Stimulated activated CD4-positive, alpha-beta T cell treated with anti-CD3 and anti-CD28 coated beads, Interleukin-15, amount 100 ng/mL, for 24 hours (primary cell): ENCODE measurements at places on chromosomes 5 and 9.

DNA sequence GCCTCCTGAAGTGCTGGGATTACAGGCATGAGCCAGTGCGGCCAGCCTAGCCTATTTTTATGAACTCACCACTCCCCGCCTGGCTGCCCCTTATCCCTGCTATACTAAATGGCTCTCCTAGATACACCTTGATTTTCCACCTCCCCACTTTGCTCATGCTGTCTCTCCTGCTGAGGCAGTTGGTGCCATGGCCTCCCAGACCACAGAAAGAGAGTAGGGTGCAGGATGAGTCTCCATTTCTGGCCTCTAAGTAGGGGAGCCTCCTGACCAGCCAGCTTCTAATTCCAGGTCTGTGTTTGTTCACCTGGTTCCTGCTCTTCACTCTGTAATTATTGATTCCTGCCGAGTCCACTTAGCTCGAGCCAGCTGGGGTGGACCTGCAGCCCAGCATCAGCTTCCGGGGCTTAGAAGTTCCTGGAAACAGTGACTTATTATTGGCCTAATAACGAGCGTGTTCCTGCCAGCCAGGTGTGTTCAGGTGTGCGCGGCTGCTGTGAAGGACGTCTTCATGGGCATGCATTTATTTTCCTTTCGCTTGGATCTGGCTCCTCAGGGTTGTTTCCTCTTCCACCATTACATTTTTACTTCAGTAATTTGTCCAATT lies 34.0 kb downstream of the ZNF618 start:
- no peak for DNase-seq

GRCh38 chr9:112839331-112839730 lies 51.3 kb downstream of the SLC46A2 start:
- no peak for DNase-seq

- no peak for DNase-seq
Observed at GRCh38 chr9:6123416-6123815, 92.2 kb upstream of the IL33 start.

- DNase-seq, result no peak
Observed at GRCh38 chr5:112276991-112277390, 142.1 kb downstream of the EPB41L4A start.

DNA sequence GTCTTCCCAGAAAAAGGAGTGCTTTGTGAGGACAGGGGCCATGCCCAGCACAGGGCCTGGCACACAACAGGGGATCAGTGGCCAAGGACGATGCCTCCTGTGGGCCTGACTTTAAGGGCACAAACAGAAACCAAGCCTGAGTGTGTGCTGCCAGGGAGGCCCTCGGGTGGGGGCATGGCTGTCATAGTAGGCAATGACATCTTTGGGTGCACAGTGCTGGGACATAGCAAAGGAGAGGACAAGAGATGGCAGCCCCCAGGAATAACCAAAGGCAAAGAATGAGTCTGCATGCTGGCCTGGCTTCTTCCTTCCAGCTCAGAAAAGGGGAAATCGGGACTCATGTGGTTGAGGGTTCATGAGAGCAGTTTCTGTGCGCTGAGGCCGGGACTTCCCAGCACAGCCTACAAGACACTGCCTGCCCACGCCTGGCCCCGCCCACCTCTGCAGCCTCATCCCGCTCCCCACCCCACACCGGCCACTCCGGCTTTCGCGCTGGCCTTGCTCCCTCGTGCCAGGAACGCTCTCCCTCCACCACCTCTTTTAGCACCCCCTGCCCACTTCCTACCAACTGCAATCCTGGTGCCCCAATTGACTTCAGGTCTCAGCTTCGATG lies 13.8 kb upstream of the LHX2 start:
- DNase-seq, result peak; percentile 60

GRCh38 chr5:55070968-55071367 lies 31.5 kb upstream of the GZMA start:
- DNase-seq, result no peak

GRCh38 chr9:89648247-89649000 lies 43.6 kb downstream of the GADD45G start:
- DNase-seq, result no peak

GRCh38 chr5:146051678-146052077 lies 53.7 kb downstream of the PLAC8L1 start:
- DNase-seq, result no peak

DNA sequence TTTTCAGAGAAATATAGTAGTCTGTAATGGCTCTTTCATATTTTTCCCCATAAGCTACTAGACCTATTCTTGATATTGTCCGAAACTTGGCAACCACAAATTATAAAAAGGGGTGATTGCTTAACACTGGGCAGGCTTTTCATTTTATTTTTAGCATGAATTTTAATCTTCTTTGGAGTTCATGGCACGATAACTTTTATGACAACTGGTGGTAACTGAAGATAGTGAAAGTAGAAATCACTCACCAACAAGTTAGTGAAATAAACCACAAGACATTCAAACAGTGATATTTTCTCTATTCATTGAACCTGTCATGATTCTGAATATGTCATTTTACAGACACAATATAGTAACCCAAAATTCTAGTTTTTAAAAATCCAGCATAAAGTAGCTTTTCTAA lies 213.9 kb downstream of the PRDM9 start:
- DNase-seq, result no peak

DNA sequence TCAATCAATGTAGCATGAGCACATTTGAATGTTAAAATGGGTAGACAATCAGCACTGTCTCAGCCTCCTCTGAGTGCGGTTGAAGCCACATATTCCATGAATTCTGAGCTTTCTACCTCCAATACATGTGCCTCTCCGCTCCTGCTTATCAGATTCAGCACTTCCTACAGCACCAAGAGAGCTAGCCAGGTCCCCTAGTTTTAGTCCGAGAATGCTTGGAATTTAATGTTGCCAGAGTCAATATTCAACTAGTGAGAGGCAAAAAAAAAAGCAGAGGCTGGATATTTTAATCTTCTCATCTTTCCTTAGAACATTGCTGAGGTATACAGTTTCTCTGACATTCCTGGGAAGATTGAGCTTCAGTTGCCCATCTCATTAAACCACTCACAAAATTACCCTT lies 1979.1 kb upstream of the CDH9 start:
- DNase-seq, result no peak

DNA sequence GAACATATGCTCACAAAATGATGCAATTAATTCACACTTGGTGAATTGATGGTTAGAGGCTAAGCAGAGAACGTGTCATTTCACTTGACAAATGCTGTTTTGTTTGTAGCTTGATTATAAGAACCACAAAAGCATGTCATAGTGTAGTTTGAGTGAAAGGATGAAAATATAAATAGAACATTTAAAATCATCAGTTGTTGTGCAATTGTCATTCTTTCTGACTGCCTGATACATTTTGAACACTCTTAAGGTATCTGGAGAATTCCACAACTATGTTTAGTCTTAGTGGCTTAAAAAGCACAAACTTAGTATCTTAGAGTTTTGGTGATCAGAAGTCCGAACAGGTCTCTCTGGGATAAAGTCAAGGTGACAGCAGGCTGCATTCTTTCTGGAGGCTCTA lies 129.4 kb downstream of the BASP1 start:
- DNase-seq, result no peak

DNA sequence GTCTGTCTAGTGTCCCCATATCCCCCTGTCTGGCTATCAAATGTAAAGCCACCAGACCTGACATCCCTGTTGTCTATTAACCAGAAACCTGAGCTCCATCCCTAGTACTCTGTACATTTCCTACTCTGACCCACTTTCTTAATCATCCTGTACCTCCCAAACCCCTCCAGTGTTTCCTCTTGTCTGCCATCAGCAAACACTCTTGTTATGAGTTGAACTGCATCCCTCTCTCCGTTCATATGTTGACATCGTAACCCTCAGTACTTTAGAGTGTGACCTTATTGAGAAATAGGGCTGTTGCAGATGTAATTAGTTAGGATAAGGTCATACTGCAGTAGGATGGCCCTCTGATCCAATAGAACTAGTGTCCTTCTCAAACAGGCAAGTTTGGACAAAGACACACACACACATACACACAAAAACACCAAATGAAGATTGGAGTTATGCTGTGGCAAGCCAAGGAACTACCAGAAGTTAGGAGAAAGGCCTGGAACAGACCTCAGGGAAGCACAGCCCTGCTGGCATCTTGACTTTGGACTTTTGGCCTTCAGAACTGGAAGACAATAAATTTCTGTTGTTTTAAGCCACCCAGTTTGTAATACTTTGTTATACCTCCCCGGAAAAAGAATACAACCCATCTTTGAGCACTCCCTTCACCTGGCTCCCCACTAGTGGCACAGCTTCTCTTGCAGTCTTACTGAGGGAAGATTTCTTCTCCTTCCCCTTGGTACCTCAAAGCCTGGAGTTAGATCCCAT lies 180.0 kb upstream of the PTGER4 start:
- no peak for DNase-seq

- DNase-seq, result no peak
Observed at GRCh38 chr5:122162100-122162638, 32.8 kb downstream of the ZNF474 start.

DNA sequence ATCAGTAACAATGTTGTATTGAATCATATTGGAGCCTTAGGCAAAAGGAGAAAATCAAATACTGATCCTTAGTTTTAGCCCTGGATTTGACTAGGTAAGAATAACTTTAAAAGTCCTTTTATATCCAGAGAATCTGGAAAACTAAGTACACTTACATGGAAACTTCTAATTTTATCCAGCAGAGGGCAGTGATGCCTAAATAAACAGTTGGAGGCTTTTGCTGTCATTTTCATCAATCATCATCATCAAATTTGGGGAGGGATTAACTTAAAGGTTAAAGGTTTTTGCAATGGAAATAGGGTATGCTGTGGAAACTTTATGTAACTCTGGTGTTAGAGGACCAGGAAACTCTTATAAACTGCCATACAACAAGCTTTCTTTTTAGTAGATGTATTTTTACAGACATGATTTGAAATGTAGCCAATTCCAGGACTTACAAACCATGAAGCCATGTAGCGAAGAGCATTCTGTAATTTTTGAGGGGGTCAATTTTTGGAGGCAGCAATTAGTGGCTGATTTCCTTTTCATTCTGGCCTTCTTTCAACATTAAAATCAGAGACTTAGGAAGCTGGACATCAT lies 112.7 kb downstream of the OSTF1 start:
- no peak for DNase-seq

- DNase-seq, result no peak
Observed at GRCh38 chr9:118038713-118039112, 334.5 kb downstream of the TLR4 start.

- no peak for DNase-seq
Observed at GRCh38 chr9:134983506-134984371, 66.0 kb upstream of the FCN1 start.

GRCh38 chr5:107671742-107672210 lies 1.0 kb upstream of the EFNA5 start:
- no peak for DNase-seq

- DNase-seq, result no peak
Observed at GRCh38 chr5:76874088-76874581, 24.3 kb downstream of the S100Z start.

DNA sequence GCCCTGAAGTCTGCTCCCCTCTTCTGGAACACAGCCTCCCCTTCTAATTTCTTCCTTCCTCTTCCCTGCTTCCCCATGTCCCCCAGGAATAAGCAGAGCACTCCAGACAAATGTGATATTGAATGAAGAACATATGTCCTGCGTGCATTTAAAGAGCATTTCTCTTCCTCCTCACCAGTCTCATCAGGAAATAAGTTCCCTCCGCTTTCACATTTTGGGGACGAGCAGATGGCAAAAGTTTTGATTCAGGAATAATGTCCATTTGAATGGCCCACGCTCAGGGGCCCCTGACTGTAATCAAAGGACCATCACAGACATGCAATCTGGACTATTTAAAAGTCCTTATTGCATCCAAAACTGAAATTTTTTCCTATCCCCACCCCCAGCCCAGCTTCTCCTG lies 316.1 kb downstream of the CDK5RAP2 start:
- DNase-seq, result no peak

- no peak for DNase-seq
Observed at GRCh38 chr5:60521376-60522291, 178.3 kb downstream of the DEPDC1B start.

DNA sequence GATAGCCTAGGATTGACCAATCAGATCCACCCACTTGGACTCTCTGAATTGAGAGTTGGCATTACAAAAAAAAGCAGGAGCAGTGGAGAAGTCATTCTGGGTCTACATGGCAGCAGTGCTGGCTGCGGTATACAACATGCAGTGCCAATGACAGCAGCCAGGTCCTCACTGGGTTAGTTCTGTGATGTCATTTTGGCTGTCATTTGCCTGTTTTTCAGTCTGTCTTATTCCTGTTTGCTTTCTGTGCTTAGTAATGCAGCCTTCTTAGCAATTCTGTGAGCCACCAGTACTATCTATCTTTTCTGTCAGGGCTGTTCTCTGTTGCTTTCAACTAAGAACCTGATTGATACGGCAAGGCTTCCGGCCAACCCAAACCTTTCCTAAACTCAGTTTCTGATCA lies 471.8 kb downstream of the BNC2 start:
- DNase-seq, result no peak

GRCh38 chr9:16002816-16003215 lies 450.0 kb downstream of the CCDC171 start:
- no peak for DNase-seq

GRCh38 chr5:145681686-145682085 lies 153.5 kb downstream of the PRELID2 start:
- DNase-seq, result peak; percentile 44

GRCh38 chr5:179438461-179438860 lies 93.2 kb upstream of the ADAMTS2 start:
- DNase-seq, result no peak

DNA sequence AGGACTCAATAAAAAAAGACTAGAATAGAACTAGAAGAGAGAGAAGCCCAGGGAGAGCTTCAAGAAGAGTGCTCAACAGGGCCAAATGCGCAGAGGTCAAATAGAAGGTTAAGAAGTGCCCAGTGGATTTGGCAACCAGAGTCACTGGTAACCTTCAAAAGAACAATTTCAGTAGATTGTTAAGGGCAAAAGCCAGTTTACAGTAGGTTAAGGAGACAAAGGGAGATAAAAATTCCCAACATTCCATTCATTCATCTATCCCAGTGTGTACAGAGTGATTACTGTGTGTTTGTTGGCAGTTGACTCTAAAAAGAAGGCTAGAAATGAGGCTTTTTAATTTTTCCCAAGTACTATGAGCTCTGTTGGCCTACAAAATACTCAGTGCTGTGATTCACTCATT lies 69.4 kb downstream of the RIGI start:
- DNase-seq, result no peak

- DNase-seq, result no peak
Observed at GRCh38 chr5:176824604-176825003, 14.2 kb downstream of the UNC5A start.

DNA sequence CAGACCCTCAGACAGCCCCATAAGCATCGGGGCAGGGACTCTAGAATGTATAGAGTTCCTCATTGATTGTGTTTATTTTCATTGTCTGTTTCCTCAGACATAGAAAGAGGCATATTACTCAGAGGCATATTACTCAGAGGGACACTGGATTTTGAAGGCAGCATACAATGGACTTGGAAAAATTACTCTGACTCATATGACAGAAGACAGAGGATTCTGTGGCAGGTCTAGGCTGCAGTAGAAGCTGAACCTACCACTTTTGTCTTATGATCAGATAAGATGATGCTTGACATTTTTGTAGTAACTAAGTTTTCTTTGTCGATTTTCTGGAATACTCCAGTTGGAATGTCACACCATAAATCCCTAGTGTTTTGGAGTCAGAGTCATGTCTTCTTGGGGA lies 105.2 kb downstream of the ST8SIA4 start:
- DNase-seq, result no peak
